ENCODE measurements at places on chromosomes 7 and 10. TPM values are rescaled to one million over a fixed set of nuclear protein-coding genes. Genes with fewer than 3 reads are reported as not detected.

The EVX1 gene
- total RNA-seq, result not detected

The ATG9B gene
- 0.58 TPM for total RNA-seq

The ITPRID1 gene
- 3.1 TPM for total RNA-seq

The NKX1-2 gene
- not detected for total RNA-seq

The FXYD4 gene
- not detected for total RNA-seq

The ZNF775 gene
- total RNA-seq, result 10.8 TPM

The CLEC2L gene
- total RNA-seq, result 0.22 TPM

The LRRN3 gene
- 1.7 TPM for total RNA-seq

The SGCE gene
- 49.3 TPM for total RNA-seq

The ORC5 gene
- 26.4 TPM for total RNA-seq

The INHBA gene
- total RNA-seq, result 0.31 TPM

The LRWD1 gene
- total RNA-seq, result 31.8 TPM

The SPDYE18 gene
- total RNA-seq, result 0.93 TPM

The CLDN4 gene
- total RNA-seq, result 172 TPM

The KLHL7 gene
- total RNA-seq, result 68.9 TPM

Data from progenitor cell of endocrine pancreas (in vitro differentiated cells).